ENCODE measurements at places on chromosomes 1 and 21. TPM values are rescaled to one million over a fixed set of nuclear protein-coding genes. Genes with fewer than 3 reads are reported as not detected.
A peak's percentile ranks its signal among the peaks of the same experiment; 100 is the strongest.

- DNase-seq: peak; percentile 66
Measured at GRCh38 chr1:20640183-20640597, 6.9 kb downstream of the PINK1 start.

DNA sequence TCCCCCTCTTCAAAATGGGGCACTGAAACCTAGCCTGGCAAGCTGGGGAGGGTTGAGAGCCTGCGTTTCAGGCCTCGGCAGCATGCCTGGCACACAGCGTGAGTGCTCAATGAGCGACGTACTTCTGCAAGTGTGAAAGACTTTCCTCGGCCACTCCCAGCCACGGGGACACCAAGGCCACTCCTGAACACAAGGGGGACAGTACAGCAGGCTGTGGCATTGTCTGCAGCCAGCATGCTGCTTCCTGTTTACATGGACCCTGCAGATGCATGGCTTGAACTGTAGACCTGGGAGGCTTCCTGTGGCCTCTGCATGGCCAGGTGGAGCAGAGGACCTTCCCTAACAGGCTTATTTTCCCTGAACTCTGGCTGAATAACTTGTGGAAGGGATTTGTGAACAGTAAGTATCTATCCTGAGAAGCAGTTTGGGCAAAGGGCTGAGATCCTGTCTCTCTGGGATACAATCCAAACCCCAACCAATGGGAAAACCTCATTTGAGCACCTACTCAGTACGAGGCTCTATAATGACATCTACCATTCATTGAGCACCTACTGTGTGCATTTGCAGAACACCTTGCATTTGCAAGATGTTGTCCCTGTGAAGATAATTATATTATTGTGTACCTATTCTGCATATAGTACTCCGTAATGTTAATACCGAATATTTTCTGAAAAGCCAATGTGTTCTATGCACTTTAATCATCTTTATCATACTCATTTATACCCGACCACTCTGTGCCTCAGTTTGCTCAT is 9.9 kb upstream of the HSPG2 start:
- DNase-seq: no peak

GRCh38 chr1:22814176-22815042 is 103.8 kb downstream of the EPHB2 start:
- DNase-seq: no peak

DNA sequence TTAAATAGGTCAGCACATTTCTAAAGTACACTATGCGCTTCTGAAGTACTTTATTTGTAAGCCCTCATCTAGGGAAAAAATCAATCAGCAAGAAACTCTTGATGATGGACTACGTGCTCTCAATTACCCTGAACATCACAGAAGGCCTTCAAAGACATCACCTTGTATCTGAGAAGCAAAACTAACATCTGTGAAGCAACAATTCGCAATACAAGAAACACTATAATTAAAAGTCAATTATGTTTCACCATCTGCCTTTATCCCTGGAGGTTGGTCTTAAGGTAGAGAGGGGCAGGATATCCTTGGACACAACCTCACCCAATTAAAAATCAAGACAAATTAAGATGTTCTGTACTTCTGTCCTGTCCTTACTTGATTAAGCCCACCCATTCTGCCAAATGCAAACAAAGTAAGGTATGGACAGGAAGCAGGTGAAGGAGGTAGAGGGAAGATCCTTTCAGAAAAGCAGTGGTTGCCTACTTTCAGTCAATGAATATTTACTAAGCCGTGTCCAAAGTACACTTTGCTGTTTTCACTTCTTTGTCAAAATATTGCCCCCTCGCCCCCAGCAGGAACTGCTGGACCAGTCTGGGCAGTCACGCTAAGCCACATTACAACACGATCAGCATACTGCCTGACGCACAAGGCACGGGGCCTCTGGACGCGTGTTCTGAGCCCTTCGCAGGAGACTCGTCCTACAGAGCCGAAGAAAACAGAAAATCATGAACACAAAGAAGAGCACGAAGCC is 887 bp downstream of the SLC19A2 start:
- DNase-seq: no peak

GRCh38 chr1:6105763-6106162 is 60.1 kb downstream of the KCNAB2 start:
- DNase-seq: no peak

DNA sequence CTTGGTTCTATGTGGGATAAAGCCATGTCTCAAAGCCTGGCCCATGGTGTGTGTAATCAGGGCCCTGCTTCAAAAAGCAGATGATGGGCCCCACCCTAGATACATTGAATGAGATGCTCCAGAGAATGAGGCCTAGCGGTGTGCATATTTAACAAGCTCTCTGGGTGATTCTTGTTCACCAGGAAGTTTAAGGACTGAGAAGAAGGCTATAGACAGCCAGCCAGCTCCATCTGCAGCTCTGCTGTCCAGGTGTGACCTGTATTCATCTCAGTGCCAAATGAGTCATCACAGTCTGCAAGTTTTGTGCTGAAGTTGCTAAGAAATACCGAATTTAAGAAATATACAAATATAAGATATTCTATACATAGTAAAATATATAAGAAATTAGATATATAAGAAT is 182.0 kb upstream of the RUNX1 start:
- no peak for DNase-seq

- DNase-seq: no peak
Measured at GRCh38 chr1:29094433-29094832, 29.3 kb downstream of the TMEM200B start.

- no peak for DNase-seq
Measured at GRCh38 chr1:211037095-211037494, 96.9 kb downstream of the KCNH1 start.

DNA sequence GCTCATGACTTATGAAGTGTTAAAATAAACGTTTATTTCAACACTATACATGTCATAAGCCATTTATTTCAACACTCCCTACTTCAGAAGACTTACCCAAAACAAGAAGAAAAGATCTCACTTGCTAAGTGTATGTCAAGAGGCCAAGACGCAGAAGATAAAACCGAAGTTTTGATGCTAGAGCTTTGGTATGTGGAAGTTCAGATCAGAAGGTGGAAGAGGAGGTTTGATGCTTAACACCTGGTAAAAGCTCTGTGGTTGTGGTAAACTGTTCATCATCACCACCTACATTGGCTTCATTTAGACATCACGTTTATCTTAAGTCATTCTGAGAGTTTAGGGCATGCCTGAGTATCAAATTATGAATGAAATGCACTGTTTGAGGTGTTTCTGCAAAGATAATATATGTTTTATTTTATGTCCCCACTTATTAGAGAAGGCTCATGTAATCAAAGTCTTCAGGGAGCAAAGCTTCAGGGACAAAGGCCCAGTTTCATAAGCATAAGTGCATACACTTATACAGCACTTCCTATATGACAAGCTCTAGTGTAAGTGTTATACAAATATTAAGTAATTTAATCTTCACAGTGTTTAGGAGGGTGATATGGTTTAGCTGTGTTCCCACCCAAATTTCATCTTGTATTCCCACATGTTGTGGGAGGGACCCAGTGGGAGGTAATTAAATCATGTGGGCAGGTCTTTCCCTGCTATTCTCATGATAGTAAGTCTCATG is 533.3 kb downstream of the PTBP2 start:
- no peak for DNase-seq

- no peak for DNase-seq
Measured at GRCh38 chr1:167094690-167095089, 815 bp downstream of the STYXL2 start.

DNA sequence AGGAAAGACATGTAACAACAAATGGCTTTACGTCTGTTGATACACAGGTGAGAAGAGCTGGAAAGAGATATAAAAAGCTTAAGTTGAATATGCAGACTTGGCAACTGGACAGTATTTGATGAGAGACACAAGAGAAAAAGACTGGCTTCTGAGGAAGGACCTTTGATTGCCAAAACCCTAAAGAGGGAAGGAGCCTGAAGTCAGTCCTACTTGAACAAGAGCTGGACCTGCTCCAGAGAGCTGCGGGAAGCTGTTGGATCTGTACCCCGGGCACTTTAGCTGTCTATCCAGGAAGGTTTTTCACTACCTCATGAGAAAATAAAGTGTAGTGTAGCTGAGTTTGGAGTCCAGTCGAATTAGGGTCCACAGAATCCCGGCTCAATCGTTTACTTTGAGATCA is 25.3 kb upstream of the LRRC8B start:
- DNase-seq: no peak

GRCh38 chr1:5580926-5581325 is 411.3 kb downstream of the NPHP4 start:
- no peak for DNase-seq

GRCh38 chr21:41245509-41246135 is 71.0 kb upstream of the FAM3B start:
- DNase-seq: no peak

DNA sequence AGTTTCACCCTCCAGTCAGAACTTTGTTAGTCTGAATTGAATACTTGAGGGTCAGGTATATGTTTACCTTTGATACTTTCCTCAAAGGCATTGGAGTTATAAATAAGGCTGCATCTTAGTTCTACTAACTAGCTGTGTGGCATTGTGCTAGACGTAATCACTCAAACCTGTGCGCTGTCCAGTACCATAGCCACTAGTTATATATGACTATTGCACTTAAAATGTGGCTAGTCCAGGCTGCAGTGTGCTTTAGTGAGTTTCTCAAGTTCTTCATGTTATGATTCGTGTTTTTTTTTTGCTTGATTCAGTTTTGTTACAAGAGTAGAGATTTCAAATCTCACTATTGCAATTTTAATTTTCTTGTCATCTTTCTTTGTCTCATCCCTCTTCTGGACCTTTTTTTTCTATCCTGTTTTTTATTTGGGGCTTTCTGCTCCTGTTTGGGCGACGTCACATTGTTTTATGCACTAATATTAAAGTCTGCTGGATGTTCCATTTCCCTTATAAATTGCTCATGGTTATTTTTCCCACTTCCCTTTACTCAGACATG is 5.7 kb downstream of the MAN1A2 start:
- no peak for DNase-seq

DNA sequence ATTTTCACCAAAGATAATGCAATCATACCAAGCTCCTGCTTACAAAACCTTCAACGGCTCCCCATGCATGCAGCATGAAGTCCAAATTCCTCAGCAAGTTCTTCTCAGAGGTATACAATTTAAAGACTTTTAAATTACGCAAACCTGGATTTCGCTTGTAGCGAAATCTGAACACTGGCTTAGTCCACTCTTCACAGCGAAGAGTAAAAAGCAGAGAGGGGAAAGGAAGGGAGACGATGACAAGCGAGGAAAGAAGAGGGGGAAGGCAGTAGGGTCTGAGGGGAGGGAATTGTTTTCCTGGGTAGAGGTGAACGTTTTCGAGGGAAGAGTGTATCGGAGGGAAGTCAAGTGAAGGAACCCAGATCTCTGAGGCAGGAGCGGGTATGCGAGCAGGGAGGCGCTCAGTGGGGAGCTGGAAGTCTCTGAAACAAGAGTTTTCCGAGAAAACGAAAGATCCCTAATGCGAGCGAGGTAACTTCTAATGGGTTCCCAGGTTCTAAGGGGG is 790 bp downstream of the TESK2 start:
- DNase-seq: no peak

GRCh38 chr1:156551066-156551643 is 21.2 kb downstream of the IQGAP3 start:
- no peak for DNase-seq

DNA sequence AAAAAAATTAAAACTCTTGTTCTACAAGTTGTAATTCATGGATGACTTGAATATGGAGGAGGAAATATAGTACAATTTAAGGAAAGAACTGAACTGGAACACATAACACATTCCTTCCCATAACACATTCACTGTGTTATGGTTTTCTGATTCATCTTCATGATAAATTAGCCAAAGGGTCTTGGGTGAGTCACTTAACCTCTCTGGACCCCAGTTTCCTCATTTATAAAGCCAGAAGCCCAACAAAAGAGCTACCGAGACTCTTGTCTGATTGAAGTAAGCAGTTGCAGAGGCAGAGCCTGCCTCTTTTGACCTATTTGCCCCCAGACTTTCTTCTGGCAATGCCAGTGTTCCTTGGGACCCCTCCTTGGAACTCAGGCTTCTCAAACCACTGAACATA is 161.9 kb upstream of the KCTD3 start:
- DNase-seq: no peak

Gene SLAMF8
- 2.1 TPM for total RNA-seq

Gene OR6K3
- total RNA-seq: not detected

Gene NGF
- not detected for total RNA-seq

Gene FCRL2
- total RNA-seq: not detected

Gene ZNF683
- not detected for total RNA-seq

Gene HSD3B1
- total RNA-seq: not detected

Gene SMG5
- 89.3 TPM for total RNA-seq

Data from natural killer cell treated with Interleukin-12 subunit alpha and Interleukin-12 subunit beta and Interleukin-15 and Interleukin-18, amount 100 ng/mL, for 72 hours (primary cell).